ENCODE measurements at places on chromosomes 5 and 9.

- no peak for DNase-seq
Observed at GRCh38 chr9:36100532-36100931, 36.0 kb upstream of the GLIPR2 start.

- DNase-seq, result peak; percentile 83
Observed at GRCh38 chr5:165029099-165029870, 1523.9 kb downstream of the MAT2B start.

GRCh38 chr5:38445374-38446028 lies 110.9 kb downstream of the LIFR start:
- no peak for DNase-seq

DNA sequence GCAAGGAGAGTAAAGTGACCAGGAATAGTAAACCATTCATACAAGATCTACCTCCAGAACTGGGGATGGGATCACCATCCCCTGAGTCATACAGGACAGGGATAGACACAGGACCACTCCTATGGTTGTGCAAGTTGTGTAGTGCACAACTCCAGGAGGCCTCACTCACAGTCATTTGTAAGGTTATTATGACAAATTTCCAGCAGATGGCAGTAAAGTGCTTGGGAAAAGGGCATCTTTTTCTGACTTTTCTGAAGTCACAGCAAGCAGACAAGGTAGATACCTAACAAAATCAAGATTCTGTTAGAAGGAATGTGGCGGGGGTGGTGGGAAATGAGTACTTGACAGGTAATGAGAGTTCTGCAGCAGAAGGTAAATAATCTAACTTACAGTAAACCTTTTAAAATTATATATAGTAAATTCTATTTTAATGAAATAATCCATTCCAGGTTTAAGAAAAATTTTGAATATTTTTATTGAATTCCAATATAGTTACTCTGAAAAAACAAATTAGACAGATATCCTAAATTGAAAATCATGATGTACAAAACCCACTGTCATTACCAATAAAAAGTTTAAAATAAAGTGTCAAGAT lies 16.7 kb upstream of the KIF27 start:
- peak; percentile 67 for DNase-seq

DNA sequence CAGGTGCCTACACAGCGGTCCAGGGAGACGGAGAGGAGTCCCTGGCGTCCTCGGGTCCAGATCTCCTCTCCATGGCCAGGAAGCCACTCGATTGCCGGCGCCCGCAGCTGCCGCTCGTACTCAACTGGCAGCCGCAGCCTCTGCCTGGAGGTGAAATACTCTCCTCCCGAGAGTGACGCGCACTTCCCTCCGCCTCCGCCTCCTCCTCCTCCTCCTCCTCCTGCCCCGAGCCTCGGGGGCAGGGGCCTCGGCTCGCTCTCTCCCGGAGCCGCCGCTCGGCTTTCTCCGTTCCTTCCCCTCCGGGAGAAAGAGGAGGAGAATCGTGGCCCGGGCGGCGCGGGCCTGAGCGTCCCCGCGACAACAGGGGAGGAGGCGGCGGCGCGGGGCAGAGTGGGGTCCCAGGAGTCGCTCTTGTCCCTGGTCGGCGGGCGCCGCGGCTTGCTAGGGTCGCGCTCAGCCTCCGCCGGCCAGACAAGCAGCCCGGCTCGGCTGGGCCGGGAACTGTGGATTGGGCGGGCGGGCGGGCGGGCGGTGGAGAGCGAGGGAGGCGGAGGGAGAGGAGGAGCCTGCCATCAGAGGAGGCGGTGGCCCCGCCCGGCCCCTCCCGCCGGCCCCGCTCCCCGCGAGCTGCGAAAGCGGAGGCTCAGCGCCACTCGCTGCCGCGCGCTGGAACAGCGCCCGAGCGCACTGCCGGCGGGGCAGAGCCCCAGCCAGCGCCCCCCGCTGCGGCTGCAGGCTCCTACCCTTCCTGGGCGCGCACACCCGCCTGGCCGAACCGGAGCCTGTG lies at the start of gene CEMIP2:
CEMIP2 (minus strand) TSS at position 126 of the 787 bp plus-strand sequence. CDS start 18,140 bp downstream, outside the sequence.
- peak; percentile 94 for DNase-seq

DNA sequence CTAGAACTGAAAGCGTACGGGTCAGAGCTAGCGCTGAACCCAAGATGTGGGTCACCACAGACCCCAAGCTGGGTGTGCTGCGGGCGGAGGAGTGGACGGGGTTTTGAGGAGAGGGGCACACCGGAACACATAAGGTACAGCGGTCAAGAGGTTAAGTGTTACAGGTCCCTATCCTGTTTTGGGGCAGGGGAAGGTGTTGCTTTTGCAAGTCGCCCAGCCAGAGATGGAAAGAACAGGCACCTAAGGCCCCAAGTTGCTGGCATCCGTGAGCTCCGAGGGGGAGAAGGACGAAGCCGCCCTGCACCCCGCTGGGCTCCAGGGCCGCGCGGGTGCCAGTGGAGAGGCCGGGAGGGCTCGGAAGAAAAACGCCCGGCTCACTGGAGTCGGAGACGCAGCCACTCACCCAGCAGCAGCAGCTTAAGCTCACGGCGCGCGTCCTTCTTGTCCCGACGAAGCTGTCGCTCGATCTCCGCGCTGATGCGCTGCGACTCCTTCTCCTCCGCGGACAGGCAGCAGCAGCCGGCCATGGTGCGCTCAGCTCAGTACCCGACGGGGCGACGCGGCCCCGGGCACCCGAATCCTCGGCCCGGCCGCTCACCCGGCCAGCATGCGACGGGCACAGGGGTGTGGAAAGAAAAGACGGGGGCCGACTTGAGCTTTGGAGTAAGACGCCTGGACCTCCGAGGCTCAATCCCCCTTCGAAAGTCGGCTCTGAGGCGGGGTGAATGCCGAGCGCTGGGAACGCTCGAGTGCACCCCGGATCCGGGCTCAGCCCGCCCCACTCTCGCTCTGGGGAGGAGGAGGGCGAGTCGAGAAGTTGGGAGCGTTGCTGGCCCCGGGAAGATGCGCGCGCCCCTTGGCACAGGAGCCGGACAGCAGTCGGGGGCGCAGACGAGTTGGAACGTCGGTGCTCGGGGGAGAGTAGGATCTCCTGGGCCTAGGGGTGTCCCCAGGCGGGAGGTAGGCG lies 572 bp downstream of the GNA14 start:
- no peak for DNase-seq

- DNase-seq, result no peak
Observed at GRCh38 chr5:3698412-3698811, 102.8 kb downstream of the IRX1 start.

GRCh38 chr5:143752165-143752850 lies 59.7 kb upstream of the HMHB1 start:
- no peak for DNase-seq

DNA sequence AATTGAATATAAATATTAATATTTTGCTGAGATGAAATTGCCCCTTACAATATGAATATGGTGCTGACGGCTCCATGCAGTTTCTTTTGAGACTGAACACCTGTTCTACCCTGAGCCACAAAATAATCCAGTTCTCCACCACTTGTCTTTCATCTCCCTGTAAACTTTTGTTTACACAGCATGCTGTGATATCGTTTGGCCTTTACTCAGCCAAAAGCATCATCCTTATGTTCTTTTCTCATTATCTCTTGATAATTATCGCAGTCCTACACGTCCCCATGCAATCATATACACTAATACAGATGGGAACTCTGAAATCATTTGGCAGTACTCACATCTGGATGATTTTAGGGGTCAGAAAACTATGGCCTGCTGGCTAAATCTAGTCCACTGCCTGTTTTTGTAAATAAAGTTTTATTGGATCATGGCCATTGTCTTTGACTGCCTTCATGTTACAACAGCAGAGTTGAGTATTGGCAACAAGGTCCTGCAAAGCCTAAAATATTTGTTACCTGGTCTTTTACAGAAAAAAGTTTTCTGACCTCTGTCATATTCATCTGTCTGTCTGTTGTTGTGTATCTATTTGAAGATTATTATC lies 53.3 kb downstream of the AOPEP start:
- no peak for DNase-seq

DNA sequence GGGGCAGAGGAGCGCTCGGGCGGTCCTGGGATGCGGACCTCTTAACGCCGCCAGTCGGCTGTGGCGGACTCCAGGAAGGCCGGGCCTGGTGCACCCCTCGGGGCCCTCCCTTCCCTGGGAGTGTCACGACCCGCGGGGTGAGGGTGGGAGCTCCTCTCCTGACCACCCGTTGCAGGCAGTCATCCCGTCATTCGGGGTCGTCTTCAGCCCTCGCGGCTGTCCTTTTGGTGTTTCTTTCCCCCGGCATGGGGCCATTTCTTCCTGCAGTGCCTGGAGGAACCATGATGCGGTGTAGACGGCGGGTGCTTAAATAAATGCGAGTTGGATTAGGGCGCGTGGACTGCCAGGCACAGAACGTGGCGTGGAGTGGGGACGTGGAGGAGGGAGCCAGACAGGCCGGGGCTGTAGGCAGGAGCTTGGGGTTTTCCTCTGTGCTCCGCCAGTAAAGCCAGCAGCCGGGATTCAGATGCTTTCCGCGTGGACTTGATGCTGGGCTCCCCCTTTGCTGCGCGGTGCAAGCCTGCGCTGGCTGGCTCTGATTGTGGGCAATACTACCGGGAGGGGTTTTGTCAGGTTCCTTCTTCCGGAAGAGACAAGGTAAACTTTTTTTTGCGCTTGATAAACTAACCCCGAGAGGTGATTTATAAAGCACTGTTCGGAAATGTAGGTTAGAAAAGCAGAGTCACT lies 868 bp downstream of the KDM4C start:
- DNase-seq, result peak; percentile 77

- DNase-seq, result no peak
Observed at GRCh38 chr5:178423431-178423830, 166.8 kb downstream of the COL23A1 start.

- DNase-seq, result no peak
Observed at GRCh38 chr5:4215143-4215542, 619.5 kb downstream of the IRX1 start.

DNA sequence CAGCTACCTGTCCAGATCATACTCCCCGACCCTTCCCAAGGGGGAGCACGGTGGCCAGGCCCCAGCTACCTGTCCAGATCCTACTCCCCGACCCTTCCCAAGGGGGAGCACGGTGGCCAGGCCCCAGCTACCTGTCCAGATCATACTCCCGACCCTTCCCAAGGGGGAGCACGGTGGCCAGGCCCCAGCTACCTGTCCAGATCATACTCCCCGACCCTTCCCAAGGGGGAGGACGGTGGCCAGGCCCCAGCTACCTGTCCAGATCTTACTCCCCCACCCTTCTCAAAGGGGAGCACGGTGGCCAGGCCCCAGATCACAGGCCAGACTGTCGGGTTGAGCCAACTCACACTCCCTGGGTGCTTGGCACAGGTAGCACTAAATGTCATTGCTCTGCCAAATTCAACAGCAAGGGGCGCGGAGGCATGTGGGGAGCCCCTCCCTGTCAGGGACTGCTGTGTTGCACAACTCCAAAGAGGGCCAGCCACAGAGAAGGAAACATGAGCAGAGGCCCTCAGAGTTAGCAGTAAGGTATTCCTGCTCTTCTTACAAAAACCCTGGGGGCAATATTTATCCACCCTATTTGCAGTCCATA lies 136.9 kb downstream of the OLFM1 start:
- DNase-seq, result no peak

- DNase-seq, result no peak
Observed at GRCh38 chr5:57442080-57442839, 40.4 kb downstream of the ACTBL2 start.

DNA sequence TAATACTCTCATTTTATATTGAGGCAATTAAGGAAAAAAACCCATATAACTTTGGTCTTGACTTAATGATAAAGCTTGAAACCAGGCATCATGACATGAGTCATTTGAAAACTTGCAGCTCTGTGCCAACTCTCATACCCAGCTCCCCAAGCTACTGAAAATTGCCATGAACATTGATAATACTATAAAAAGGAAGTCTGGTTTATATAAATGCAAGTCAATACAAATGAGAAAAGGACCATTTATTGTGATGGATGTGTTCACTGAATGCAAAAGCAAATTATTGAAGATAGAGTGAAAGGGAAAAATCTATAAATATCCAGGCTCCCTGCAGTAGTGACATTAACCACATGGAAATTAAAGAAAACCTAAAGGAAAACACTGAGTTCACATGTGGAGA lies 116.3 kb downstream of the DEPDC1B start:
- no peak for DNase-seq

DNA sequence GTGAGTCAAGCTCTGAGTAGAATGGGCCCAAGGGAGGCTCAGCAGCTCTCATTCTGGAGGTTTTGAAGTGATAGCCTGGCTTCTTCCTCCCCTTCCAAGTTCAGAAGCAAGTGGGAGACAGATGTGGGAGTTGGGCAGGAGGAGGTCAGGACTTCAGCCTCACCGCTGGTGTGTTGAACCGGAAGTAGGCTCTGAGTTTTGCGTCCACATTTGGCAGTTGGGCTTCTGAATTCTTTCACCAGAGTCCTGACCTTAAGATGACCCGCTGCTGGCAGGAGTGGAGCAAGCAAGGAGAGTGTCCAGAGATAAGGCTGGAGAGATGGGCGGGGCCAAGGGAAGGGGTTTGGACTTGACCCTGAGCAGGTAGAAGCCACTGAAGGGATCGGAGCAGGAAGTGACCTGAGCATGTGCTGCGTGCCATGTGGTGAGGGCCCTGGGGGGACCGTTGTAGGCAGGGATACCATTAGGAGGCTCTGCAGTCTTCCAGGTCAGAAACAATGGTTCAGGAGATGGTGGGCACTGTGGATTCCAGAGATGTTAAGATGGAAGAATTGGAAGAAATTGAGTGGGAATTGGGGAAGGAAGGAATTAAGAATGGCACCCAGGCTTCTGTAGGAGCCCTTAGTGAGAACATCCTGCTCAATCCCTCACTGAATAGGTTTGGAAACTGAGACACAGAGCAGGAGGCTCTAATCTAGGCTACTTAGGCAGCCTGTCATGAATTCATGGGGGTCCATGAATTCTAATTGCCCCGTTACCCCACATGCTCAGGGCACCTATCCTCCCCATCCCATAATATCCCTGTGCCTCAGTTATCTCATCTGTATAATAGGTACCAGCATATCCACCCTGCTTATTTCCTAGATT lies 25.9 kb downstream of the GALNT12 start:
- peak; percentile 12 for DNase-seq

DNA sequence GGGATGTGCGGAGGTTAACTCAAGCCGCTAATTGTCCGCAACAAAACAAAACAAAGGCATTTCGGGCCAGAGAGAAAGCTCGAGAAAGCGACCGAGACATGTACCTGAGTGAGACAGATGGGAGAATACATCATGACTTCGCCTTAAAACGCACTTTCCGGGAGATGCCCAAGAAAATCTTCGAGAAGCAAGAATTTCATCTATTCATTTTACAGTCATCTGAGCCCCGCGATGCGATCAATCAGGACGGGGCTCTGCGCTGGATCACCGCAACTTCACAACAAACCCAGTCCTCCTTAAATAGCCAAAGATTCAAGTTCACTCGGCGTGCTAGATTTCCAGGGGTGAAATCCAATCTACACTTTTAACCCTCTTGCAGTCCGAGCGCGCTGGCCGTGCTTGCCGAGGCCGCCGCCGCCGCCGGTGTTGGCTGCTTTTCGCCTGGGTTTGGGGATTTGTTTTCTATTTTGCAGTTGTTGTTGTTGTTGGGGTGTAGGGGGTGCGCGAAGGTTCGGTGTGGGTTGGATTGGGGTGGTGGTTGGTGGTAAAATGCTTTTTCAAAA lies 482 bp downstream of the NFIB start:
- DNase-seq, result peak; percentile 24

- DNase-seq, result no peak
Observed at GRCh38 chr9:106621313-106622163, 241.4 kb upstream of the ZNF462 start.

GRCh38 chr5:134637116-134637721 lies 4.6 kb upstream of the SAR1B start:
- DNase-seq, result no peak

Data from erythroblast (primary cell).